ENCODE measurements at places on chromosomes 6 and 20.
A peak's percentile ranks its signal among the peaks of the same experiment; 100 is the strongest.

DNA sequence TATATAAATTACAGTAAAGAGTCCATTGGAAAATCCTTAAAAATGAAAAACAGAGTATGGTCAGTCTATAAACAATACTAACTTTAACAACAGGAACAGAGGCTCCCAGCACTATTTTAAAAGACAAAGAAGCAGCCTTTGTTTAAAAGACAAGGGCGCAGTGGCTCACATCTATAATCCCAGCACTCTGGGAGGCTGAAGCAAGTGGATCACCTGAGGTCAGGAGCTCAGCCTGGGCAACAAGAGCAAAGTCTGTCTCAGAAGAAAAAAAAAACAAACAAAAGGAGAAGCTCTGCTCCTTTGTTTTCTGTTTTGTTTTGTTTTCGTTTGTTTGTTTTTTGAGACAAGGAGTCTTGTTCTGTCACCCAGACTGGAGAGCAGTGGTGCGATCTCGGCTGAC is 89.4 kb downstream of the DTNBP1 start:
- DNase-seq: no peak

DNA sequence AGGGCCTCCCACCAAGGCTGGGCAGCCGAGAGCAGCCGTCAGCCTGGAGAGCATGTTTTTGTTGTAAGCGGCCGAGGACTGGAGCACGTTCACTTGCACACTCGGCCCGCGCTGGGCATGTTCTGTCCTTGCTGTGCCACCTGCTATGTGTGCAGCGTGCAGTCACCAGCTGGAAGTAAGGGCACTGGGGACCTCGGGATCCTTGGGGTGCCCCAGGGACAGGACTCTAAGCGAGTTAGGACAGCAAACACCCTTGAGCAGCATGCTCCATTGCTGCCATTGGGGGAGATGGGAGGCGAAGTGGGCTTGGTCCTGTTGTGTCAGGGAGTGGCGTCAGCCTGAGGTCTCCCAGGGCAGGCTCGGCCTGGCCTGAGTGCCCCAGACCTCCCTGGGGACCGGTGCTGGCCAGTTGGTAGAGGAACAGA is 18.6 kb downstream of the DYNLT1 start:
- DNase-seq: no peak

DNA sequence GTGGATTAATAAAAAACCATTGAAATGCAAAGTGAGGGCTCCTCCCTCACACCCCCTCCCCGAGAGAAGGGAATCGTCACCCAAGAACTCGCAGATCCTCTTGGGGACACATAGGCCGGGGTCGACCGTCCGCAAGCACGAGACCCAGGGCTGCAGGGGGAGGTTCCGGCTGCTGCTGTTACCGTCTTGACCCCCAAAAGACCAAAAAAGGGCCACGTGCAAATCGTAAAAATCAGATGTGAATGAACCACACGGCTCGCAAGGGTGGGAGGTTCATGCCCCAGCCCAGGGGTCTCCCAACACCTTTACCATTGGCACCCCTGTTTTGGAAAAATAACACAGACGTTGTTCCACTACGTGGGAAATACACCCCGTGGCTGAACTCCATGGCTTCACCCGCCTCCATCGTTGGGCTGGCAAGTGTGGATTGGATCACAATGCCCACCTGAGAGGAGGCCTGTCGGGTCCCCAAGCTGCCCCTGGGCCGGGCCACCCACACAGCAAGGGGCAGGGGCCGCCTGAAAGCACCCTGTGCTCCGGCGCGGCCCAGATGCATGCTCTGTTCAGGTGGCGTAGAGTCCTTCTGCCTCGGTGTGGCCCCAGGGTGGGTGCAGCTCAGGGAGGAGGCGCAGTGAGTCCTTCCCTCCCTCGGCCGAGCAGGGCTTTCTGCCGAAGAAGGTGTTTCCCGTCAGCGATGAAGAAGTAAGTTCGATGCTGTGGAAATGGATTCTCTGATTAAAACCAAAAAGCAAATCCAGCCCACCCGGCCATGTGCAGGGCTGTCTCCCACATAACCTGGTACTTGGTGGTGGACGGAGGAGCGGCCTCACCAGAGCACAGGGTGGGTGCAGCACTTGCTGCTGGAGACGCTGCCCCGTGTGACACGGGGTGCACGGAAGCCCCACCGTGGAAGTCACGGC is 85.0 kb downstream of the YTHDF1 start:
- DNase-seq: no peak

- no peak for DNase-seq
These were observed 133.1 kb upstream of the BACH2 start for GRCh38 chr6:90429713-90430112.

GRCh38 chr6:3625149-3625979 is 126.1 kb downstream of the PXDC1 start:
- DNase-seq: no peak

- DNase-seq: no peak
These were observed 239.2 kb downstream of the SYNDIG1 start for GRCh38 chr20:24708411-24709295.

DNA sequence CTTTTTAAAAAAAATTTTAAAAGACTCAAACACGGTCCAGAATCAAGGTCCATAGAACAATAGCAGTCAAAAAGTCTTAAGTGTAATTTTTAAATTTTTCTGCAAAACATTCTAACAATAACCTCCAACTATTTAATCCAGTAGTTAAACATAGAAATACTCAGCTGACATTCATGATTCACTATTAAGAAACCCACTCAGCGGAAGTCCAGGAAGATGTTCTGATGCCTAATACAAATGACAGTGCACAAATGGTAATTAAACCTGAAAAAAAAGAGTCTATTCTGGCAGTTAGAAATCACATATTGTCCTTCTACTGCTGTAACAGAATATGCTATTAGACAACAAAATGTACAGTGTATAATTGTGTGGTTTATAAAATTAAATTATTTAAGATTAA is 128.2 kb upstream of the BMP5 start:
- DNase-seq: no peak

DNA sequence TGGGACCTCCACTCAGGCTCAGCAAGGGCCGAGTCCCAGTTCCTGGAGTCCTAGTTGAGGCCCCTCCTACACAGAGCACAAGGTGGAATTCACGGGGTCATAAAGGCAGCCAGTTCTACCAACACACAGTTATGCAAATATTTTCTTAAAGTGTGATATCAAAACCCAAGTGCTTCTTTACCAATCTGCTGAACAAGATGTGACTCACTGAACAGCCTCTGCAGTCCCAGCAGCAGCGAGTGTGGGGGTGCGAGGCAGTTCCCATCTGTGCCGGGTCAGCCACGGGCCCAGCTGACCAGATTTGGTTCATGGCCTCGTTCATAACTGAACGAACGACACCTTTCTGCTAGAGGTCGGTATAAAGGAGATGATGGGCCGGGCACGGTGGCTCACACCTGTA is 4.5 kb upstream of the TCEA2 start:
- no peak for DNase-seq

DNA sequence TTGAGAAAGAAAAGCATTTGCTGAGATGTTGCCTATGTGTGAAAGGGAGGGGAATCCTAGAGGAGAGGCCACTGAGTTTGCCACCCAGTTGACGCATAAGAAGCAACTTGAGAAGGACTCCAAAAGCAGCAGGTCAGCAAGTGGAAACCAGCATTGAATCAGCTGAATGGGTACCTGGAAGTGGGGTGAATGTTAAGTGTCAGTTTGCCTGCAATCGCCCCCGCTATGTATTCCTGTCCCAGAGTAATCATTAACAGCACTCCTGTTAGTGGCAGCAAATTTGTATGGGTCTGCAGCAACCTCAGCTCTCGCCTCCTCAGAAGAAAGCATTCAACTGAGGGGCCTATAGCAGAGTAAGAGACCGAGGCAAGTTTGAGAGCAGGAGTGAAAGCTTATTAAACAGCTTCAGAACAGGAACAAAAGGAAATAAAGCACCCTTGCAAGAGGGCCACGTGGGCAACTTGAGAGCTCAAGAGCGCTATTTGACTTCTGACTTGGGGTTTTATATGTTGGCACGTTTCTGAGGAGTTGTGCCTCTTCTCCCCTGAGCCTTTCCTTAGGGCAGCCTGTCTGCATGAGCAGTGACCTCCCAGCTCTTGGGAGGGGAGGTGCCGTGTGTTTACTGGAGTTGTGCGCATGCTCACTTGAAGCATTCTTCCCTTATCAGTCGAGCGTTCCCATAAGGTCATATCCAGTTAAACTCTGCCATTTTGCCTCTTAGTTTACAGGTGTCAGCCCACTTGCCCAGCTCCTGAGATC is 122.6 kb upstream of the PHACTR1 start:
- no peak for DNase-seq

- DNase-seq: no peak
These were observed 29.2 kb downstream of the SLC22A23 start for GRCh38 chr6:3427687-3428085.

- no peak for DNase-seq
These were observed 2.2 kb upstream of the OXT start for GRCh38 chr20:3068986-3069900.

GRCh38 chr6:130872250-130873095 is 45.3 kb downstream of the SMLR1 start:
- DNase-seq: peak; percentile 63

DNA sequence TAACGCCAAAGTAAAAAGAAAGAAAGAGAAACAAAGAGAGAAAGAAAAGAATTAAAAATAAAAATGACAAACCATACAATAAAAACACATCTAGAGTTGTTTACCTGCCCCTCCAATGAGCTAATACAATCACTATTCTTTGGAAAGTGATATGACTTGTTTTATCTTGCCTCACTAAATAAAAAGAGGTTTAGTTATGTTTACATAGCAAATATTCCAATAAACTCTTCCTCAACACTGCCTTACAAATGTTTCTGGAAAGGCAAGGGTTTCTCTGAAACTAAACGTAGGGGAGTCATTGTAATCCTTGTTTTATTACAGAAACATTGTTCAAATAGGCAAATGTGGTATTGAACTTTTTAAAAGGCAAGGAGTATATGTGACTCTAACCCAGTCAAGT is 396.2 kb downstream of the EPM2A start:
- DNase-seq: no peak

GRCh38 chr20:44644667-44645131 is 6.8 kb downstream of the ADA start:
- peak; percentile 5 for DNase-seq

- DNase-seq: no peak
These were observed 195.6 kb downstream of the PREX1 start for GRCh38 chr20:48632017-48632824.

GRCh38 chr6:109626311-109626710 is 64.7 kb downstream of the AK9 start:
- DNase-seq: no peak

DNA sequence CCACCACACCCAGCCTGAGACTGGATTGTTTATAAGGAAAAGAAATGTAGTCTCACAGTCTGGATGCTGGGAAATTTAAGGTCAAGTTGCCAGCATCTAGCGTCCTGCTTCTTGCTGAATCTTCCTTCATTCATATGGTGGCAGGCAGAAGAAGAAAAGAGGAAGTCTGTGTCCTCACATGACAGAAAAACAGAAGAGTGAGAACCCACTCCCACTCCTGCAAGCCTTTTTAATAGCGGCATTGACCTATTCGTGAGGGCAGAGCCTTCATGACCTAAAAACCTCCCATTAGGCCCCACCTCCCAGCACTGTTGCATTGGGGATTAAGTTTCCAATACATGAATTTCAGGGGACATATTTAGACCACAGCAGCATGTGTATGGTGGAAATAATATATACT is 160.8 kb upstream of the BMP2 start:
- DNase-seq: no peak

DNA sequence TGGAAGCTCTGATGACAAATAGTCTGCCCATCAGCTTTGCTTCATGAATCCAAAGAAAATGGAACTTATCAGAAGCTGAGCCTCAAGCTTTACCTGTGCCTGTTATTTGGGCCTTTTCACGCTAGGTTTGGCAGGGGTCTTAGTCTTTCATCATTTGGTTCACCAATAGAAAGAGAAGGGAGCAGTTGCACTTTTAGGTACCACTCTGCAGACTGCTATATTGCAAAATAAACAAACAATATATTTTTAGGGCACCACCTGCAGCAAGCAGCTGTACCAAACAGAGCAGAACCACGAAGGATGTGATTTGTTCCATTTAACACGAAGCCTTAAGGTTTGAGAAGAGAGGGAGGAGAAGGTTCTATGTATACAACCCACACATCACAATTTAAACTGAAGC is 291.4 kb upstream of the RNF217 start:
- no peak for DNase-seq

- DNase-seq: no peak
These were observed 429.6 kb upstream of the JARID2 start for GRCh38 chr6:14816116-14816859.

DNA sequence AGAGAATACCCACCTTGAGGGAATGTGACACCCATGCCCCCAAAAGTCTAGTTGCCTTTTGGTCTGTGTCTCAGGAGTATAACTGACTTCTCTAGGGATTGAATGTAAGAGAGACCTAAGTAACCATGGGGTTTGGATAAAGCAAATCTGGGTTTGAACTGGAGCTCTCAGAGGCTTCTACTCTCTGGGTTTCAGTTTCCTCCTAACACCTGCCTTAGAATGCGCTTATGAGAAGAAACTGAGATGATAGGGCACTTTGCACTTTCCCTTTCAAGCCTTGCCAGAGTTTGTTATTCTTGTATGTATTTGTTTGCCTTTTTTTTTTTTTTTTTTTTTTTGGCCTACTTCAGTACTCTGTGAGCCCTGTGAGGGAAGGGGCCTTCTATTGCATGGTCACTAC is 19.4 kb downstream of the SDHAF4 start:
- DNase-seq: no peak

DNA sequence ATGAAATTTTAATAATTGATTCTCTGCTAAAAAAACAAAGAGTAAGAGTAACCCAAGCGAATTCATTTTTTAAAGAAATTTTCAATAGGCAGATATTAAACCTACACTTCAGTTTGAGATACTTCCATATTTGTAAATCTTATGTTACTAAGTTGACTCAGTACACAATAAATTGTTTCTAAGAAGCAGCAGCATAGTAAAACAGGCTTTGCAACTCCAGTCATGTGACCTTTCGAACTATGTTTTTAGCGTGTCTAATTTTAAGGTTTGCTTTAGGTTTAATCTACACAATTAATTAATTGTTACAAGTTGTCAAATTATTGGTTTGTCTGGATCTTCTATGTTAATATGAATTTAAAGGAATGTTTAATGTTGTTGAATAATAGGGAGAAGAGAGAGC is 708.9 kb upstream of the CITED2 start:
- DNase-seq: no peak

- no peak for DNase-seq
These were observed 6.9 kb upstream of the VEGFA start for GRCh38 chr6:43762966-43763695.

GRCh38 chr6:131545317-131545716 is 27.7 kb upstream of the ARG1 start:
- DNase-seq: no peak

DNA sequence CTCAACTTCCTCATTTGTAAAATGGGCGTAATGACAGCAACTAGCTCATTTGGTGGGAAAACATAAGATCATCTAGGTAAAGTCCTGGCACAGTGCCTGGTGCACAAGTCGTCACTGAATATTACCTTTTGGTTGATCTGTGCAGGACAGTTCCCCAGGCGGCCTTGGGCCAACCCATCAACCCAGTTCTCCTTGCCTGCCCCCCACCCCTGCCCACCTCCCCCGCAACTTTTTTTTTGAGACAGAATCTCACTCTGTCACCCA is 99.2 kb downstream of the JPH2 start:
- no peak for DNase-seq

- DNase-seq: no peak
These were observed 954.4 kb downstream of the PHF3 start for GRCh38 chr6:64589961-64590360.

- no peak for DNase-seq
These were observed 34.2 kb downstream of the FKBP1C start for GRCh38 chr6:63245420-63245819.

- DNase-seq: no peak
These were observed 11.1 kb upstream of the NOTCH4 start for GRCh38 chr6:32234934-32235333.
